SK-MEL-5 (cell line): ENCODE measurements at places on chromosomes 4 and X.
A peak's percentile ranks its signal among the peaks of the same experiment; 100 is the strongest.

- DNase-seq, result peak; percentile 58
Measured at GRCh38 chrX:15663439-15663838, 1.2 kb downstream of the CLTRN start.

GRCh38 chr4:78370631-78371372 lies 180.8 kb upstream of the ANXA3 start:
- no peak for DNase-seq

DNA sequence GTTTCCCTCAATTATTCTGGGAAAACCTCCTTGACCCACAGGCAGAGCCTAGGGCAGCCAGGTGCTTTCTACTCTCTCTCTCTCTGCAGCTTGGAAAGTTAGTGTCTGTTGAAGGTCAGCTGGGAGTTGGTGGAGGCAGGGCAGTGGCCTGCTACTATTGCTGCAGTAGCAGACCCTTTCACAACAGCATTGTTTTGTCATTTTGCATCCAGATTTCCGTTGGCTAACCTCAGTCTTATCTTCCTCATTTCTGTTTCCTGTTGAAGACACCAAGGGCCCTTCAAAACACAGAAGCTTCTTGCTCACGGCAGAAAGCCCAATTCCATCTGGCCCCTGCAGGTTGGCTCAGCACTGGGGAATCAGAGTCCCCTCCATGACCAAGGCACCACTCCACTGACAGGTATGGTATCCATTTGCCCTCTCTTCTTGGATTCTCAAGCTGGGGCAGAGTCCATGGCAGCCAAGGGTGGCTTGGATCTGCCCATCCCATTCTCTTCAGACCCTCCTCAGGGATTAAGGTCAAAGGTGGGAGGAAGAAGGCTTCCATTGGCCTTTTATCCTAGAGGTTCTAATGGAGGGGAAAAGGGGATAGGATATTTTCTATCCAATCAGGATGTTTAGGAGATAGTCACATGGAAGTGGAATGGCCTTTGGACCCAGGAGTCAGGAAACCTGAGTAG lies 24.6 kb downstream of the VSIG4 start:
- DNase-seq, result no peak

DNA sequence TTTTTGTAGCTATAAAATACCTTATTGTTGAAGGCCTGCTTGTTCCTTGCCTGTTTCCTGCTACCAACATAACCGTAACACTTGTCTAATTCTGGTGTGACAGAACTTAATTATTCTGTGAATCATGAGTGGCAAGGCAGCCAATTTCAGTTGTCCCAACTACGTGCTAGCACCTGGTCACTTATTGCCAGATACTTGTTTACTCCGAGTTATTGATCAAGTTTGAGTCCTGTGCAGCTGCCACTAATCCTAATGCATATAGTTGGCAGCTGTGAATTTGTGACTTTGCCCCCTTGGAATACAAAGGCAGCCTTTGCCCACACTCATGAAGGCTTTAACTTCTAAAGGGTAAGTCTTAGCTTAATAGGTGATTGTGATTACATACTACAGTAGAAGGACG lies 7.8 kb upstream of the RNF128 start:
- DNase-seq, result no peak

DNA sequence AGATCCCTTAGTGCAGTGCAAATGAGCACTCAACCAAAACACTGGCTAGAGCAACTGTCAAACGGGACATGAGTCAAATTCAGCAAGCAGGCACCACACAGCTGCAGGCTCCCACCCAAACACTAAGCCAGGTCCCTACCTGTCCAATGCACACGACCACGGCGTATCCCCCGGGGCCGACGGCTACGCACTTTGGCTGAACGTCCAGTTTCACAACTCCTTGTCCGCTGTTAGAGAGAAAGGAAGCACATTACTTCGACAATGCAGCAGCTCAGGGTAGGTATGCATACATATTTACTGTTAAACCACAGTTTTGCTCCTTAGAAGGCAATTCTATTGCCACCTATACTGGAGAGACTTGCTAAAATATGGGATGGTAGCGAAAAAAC lies 35.4 kb downstream of the WDR1 start:
- DNase-seq, result no peak

- DNase-seq, result no peak
Measured at GRCh38 chrX:136659174-136659573, 11.2 kb downstream of the CD40LG start.

DNA sequence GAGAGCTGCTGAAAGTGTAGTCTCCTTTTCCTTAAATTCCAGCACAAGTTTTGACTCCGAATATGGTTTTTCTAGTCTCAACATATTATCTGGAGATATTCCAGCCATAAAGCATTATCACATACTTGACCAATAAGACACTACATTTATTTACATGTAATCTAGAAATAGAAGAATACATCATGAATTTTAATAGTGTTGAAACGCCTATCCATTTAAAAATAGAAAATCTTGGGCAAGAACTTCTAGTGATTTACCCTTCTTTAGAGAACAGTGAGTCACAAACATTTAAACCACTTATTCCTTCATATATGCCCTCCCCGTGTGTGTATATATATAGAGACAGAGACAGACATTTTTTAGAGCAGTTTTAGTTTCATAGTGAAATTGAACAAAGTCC lies 161.5 kb downstream of the SOWAHB start:
- DNase-seq, result no peak
